Right renal cortex interstitium (tissue), 3 donors: ENCODE measurements at places on chromosomes 12 and 14. TPM values are rescaled to one million over a fixed set of nuclear protein-coding genes. Genes with fewer than 3 reads are reported as not detected.

DNA sequence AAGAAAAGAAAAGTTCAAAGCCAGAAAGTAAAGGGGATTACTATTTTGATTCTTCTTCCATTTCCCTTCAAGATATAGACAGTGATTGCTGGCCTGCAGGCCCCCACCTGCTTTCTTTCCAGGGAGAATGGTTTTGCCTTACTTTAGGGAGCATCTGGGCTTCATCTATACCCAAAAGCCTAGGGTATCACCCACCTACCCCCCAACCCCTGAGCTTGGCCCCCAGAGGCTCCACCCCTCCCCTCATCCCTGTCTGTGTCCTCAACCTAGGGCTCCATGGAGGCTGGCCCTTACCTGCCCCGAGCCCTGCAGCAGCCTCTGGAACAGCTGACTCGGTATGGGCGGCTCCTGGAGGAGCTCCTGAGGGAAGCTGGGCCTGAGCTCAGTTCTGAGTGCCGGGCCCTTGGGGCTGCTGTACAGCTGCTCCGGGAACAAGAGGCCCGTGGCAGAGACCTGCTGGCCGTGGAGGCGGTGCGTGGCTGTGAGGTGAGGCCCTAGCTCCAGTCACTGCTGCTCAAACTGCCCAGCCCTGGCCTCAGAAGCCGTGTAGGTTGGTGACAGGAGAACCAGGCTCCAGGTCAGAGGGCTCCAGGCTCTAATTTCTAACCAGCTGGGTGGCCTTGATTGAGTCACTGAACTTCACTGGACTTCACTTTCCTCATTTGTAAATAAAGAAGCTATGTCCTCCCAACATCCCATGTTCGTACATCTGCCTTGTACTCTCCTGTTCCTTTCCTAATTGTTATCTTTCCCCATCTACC is 13.6 kb downstream of the ARHGEF40 start:
- DNase-seq = no peak

Gene RACGAP1
- 57.5 TPM for polyA plus RNA-seq

GRCh38 chr14:100369019-100369418 is 45.9 kb downstream of the SLC25A47 start:
- no peak for DNase-seq

- DNase-seq = no peak
Observed at GRCh38 chr14:71231521-71232393, 324.5 kb downstream of the PCNX1 start.

DNA sequence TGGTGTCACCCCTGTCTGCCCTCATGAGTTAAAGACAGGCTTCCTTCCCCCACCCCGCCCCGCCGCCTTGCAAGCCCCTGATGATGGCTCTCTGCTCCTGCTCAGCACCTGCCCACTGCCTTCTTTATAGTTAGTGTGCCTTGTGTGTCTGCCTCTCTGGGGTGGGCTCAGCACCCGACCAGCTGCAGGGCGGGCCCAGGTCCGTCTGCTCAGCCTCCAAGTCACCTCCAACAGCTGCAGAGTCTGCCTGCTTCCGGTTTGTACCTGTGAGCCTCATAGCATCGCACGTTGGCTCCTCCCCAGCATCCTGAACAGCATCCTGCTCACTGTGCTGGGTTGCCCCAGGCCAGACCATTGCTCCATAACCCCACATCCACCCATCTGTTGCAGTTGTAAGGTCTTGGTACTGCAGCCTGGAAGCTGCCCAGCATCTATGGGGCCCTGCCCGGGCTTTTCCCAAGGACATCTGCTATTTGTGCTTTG is 3.5 kb downstream of the TGFB3 start:
- no peak for DNase-seq

DNA sequence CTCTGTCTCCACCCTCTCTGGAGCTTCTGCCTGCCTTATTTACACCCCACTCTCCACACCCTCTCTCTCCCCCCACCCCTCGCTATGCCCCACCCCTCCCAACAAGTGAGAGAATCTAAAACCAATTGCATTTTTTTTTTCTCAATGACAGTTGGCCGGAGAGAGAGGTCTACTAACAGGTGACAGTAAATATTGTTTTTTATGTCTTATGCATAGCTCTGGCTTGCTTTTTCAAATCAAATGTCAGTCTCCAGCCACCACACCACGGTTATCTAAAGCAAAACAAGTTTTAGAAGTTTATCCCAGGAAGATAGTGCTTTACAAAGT is at the start of gene KCNC2:
Gene KCNC2 (minus strand): TSS at position 28 of the 327 bp plus-strand sequence.
- no peak for DNase-seq

DNA sequence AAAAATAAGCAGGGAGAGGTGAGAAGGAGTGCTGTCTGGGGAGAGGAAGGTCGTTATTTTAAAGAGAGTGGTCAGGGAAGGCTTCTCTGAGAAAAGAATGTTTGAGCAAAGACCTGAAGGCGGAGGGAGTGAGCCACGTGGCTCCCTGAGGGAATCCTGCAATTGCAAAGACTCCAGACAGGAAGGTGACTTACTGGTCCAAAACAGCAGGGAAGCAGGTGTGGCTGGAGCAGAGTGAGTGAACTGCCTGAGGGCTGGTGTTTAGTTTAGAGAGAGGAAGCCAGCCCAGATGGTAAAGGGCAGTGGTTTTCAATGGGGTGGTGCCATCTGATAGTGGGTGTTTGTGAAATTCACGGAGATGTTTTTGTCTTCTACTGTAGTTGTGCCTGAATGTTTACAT is 58.8 kb upstream of the LTA4H start:
- no peak for DNase-seq

DNA sequence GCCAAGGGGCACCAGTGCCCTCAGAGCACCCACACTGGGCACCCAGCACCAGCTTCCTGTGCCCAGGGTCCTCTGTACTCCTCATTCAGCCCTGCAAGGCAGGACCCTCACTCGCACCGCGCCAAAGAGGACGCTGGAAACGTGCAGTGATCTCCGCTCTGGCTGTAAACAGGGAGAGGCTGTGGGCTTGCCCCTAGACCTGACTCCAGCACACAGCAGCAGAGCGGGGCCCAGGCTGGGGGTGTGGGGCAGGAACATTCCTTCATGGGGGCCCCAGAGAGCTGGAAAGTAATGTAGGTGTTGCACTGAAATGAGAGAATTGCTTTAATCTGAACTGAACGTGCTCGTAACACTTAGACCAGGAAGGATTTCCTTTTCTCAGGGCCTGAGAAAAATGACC is 5.0 kb upstream of the BRF1 start:
- no peak for DNase-seq

DNA sequence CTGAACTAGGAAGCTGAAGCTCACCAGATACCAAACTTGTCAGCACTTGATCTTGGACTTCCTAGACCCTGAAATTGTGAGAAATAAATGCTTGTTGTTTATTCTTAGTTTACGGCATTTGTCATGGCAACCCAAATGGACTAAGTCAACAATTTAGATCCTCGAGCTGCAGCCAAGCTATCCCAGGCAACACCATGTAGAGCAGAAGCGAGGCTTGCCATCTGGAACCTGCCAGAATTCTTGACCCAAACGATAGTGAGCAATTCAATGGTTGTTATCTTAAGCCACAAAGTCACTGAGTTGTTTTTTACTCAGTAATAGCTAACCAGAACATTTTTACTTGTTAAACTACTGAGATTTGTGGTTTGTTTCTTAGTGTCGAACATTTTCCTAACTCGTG is 458.5 kb upstream of the FLRT2 start:
- no peak for DNase-seq

- DNase-seq = no peak
Observed at GRCh38 chr12:32102234-32102633, 4.4 kb upstream of the BICD1 start.

GRCh38 chr14:39383026-39383660 is 49.1 kb downstream of the FBXO33 start:
- DNase-seq = no peak

DNA sequence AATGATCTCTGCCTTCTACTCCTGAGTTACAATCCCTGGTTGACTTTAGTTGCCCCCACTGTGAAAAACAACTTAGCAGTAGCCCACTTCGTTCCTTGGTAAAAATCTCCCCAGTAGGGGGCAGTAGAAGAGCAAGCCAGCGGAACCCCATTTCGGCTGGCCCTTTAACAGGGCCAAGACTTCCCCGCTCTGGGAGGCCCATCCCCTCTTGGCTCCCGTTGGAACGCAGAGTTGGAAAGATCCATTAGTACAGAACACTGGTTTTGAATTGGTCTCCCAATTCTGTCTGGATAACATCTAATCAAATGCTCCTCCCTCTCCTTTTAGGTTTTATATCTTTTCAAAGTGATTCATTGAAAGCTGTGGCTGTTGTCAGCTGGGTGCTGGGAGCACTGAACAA is 1133.3 kb downstream of the BCL11B start:
- peak; percentile 12 for DNase-seq

Gene DAO
- polyA plus RNA-seq = 1.1 TPM

DNA sequence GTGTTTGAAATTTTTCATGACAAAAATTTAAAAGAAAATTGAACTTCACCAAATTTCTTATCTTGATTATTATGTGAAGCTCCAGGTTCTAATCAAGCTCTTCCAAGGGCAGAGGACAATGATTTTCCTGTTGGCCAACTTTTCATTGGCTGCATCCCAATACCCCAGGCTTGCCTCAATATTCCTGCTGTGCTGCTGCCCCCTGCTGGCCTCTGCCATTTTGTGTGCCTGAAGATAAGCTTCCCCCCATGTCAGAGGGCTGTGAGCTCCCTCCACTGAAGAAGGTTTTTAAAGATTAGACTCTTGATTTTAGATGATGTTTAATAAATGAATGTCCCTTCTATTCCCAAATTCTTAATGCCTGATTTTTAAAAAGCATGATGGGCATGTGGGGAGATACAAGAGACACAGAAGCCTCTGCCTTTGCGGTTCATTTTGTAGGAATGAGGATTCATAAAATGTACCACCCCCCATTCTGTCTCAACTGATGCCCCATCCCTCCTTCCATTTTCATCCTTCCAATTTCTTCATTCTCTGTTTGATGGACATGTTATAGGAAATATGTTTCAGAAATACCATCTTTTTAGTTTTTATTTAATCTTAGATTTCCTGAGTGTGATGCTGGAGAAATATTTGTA is 76.7 kb upstream of the RGS6 start:
- peak; percentile 6 for DNase-seq

- no peak for DNase-seq
Observed at GRCh38 chr14:100695423-100695738, 31.3 kb upstream of the DLK1 start.

Gene NR2C1
- 78.4 TPM for polyA plus RNA-seq

DNA sequence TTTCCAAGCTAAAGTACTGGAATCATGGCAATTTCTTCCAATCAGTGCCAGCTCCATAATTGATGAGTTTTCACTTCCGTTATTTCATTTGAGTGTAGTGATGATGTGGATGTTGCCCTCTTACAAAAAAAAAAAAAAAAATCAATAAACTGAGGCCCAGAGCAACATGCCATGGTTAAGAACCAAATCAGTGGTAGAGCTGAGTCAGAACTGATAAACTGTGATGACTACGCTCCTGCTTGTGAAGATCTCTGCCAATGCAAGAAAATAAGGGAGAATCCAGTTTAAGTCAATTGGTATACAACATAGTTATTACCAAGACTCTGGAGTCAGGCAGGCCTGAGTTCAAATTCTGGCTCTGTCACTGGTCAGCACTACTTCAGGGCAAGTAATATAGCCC is 102.7 kb downstream of the GPR135 start:
- no peak for DNase-seq

GRCh38 chr12:92899386-92900001 is 29.6 kb downstream of the EEA1 start:
- DNase-seq = no peak

Gene KRT73
- not detected for polyA plus RNA-seq

DNA sequence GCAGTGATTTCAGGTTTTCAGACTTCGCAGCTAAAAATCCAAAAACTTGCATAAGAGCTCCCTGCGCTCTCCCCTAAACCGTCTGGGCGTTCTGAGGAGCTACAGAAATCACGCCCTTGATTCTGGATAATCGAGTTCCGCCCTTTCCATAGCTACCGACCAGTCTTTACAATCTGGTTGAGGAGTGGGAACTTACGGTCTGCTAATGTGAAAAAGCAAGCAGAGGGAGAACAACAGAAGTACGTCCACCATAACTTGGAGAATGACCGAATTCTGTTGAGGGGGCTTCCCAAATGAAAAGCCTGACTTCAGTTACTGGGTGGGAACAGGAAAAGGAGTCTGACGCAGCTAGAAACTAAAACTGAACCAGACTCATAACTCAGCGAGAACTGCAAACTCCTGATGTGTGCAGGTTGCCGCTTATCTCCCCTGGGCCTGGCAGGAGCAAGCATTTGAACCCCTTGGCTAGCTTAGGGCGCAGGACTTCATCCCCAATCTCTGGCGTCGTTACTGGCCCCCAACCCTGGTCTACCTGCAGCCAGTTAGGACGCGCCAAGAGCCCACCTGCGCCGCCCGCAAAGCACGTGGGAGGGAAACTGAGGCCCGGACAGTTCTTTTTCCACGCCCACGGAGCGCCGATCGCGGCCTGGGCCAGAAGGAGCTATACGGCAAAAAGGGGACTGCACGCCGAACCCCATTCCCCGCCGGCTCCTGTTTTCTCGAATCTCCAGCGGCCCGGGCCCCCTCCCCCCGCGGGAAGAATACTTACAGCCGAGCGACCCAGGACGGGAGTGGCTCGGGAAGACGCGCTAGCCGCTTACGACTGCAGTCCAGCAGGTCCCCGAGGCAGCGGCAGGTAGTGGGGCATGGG is 838 bp downstream of the LRIG3 start:
- DNase-seq = no peak

DNA sequence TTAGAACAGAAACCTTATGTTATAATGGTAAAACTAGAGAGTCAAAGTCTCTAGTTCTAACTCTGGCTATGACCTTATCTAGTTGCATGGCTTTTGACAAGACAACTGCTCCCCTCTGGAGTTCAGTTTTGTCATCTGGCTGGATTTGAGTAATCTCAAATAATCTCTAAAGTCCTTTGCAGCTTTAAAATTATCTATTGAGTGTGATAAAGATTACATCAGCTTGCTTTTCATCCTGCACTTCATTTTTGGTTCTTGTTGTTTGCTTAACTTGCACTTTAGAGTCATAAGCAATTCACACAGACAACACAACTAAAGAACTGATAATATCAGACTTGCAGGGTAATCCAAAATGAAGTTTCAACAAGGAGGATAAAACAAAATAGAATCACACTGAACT is 2.3 kb downstream of the AKAP5 start:
- DNase-seq = no peak

DNA sequence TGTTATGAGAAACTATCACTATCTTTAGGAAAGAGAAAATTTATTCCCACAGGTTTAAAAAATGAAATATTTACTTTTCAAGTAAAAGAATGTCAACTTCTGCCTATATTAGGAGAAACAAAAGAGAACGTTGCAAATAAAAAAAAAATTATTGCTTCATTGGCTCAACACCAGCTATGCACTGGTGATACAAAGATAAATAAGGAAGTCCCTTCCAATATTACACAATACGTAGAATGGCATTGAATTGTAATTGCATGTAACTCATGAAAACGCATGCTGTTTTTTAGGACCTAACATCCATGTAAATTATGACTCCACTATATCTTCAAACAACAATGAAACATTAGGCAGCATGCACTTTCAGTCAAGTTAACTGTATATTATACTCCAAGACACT is 56.4 kb upstream of the RERGL start:
- no peak for DNase-seq

DNA sequence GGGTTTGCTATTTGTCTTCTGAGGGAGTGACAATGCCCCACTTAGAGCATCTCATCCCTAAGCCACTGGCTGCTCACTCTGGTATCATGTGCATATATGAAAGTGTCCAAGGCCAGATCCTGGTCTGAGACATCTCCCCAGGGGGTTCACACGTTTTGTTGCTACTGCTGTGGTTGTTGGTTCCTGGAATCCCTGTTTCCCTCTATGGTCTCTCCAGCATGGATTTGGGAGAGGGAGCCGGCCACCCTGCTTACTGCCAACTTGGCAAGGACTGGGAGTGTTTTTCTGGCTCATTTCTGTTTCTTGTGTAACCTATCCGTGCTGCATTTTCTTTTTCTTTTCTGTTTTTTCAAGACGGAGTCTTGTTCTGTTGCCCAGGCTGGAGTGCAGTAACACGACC is 101.3 kb upstream of the MAX start:
- DNase-seq = no peak

Gene RHNO1
- 44.3 TPM for polyA plus RNA-seq
